Bronchial epithelial cell (primary cell): ENCODE measurements at places on chromosomes 2 and 18. TPM values are rescaled to one million over a fixed set of nuclear protein-coding genes. Genes with fewer than 3 reads are reported as not detected.

Gene SERPINB12
- total RNA-seq = 0.53 and 1.4 TPM in 2 replicates

Gene LRP2
- not detected in 2 replicates for total RNA-seq

Gene TIMM21
- 25.0 and 28.0 TPM in 2 replicates for total RNA-seq

Gene FBLN7
- total RNA-seq = under 0.01 and 0.13 TPM in 2 replicates

Gene SCLY
- total RNA-seq = 9.1 and 12.6 TPM in 2 replicates
